ENCODE measurements at places on chromosomes 16 and 17.

- DNase-seq = no peak
Observed at GRCh38 chr17:43860077-43860725, 13.2 kb downstream of the CD300LG start.

- no peak for DNase-seq
Observed at GRCh38 chr16:50928065-50928464, 186.2 kb downstream of the CYLD start.

- DNase-seq = no peak
Observed at GRCh38 chr17:2755891-2756724, 6.7 kb upstream of the CCDC92B start.

- no peak for DNase-seq
Observed at GRCh38 chr16:9603316-9603715, 511.9 kb downstream of the HAPSTR1 start.

GRCh38 chr16:23257682-23258081 lies 44.4 kb upstream of the SCNN1B start:
- no peak for DNase-seq

- DNase-seq = no peak
Observed at GRCh38 chr17:49700960-49701359, 6.8 kb downstream of the SLC35B1 start.

DNA sequence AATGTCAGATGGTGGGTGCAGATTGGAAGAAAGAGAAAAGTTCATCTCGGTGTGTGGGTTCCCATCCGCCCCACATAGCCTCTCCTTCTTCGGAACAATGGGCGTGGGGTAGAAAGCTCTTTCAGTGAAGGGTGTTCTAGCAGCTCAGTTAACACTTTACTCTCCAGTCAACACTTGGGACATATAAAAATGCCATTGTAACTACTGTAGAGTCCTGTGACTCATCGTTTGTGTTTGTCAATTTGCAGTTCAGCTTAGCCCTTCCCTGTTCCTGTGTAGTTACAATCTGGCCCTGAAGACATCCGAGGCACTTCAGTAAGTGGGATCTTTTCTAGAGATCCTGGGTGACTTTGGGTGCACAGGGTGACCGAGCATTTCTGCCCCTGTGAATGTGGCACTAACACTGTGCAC lies 11.5 kb upstream of the CLEC18C start:
- DNase-seq = no peak

GRCh38 chr17:9536061-9536460 lies 39.6 kb downstream of the STX8 start:
- DNase-seq = no peak

DNA sequence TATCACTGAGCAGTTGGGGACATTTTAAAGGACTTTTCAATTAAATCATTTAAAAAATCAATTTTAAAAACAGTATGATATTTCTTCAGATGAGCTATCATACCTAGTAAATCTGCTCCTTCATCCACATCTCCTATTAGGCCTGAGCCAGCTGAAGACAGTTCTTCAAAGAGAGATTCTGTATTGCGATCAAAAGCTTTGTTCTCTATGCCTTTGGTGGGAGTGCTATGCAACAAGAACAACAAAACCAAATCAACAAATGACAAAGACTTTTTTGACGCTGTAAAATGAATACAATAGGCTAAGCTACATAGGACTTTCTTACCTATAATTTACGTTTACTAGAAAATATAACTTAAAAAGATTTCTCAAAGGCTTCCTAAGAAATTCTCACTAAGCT lies 106.5 kb downstream of the SPAG9 start:
- no peak for DNase-seq

DNA sequence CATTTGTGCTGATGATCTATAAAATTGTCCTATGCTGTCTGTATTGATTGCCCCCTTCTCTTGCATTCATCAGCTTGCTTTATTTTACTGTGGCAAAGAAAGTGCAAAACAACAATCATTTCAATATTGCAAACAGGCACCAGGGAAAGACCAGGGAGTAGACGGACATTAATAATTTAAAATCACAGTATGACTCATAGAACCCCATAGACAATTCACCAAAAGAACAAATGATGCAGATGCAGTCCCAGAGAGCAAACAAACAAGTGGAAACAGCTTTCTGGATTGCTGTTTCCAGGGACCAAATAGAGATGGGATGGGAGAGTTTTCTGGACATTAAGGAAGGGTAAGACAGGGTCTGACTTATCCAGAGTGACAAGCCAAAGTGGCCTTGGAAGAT lies 70.1 kb downstream of the ABCC12 start:
- DNase-seq = no peak

- peak; percentile 43 for DNase-seq
Observed at GRCh38 chr16:71367241-71367976, 8.9 kb downstream of the CALB2 start.

GRCh38 chr16:66824006-66824405 lies 6.8 kb downstream of the NAE1 start:
- no peak for DNase-seq

GRCh38 chr16:3021449-3022207 lies 1.5 kb downstream of the TNFRSF12A start:
- peak; percentile 38 for DNase-seq

GRCh38 chr17:74678541-74678940 lies 34.2 kb downstream of the CD300LF start:
- DNase-seq = no peak

DNA sequence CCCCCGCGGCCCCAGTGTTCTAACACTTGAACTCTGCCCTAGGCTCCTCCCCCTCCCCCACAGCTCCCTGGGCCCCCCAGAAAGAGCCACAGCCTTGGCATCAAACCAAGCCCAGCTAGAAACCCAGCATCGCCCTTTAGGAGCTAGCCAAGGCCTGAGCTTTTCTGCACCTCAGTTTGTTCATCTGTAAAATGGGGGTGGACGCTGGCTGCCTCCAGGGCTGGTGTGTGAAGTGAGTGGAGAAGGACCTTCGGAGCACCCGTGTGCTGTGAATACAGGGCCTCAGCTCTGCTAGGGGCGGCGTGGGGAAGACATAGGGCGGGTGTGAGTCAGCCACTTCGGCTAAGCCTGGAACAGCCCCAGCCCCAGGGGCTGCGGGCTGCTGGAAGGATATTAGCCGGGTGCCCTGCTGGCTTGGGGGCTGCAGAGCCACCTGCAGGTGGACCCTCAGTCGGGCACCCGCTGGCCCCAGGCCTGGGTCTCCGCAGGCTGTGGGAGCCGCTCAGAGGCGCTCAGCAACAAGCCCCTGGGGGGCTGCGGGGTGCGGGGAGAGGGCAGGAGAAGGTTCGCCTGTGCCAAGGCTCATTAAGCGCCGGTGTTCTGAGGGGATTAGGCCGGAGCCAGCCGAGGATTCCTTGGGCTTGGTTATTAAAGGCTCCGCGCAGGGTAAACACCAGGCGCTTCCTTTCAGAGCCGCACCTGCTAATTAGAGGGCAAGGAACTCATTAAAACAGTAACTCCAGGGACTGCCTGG lies 217.0 kb upstream of the CIBAR2 start:
- peak; percentile 96 for DNase-seq

GRCh38 chr17:29069526-29070041 lies 26.6 kb downstream of the PIPOX start:
- no peak for DNase-seq

DNA sequence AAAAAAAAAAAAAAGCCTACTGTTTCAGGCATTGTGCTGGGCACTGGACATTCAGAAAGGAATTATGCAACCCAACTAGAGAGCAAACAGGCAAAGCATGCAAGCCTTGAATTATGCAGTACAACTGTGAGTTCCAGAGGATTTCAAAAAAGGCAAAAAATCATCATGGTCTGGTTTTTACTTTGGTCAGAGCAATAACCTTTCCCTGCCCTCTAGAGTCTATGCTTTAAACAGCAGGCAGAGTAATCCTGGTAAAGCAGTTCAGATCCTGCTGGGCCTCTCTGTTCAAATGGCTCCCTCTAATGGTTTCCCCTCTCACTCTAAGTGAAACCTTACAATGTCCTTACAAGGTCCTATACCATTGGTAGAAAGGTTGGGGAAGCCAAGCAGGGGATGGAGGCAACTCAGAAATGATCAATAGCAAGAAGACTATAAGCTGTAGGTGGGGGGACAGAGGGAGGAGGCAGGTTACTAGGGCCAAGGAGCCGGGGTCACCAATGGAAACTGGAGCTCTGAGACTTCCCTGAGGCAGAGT lies 4.6 kb upstream of the TAF15 start:
- peak; percentile 75 for DNase-seq
